ENCODE measurements at places on chromosomes 3 and 15. TPM values are rescaled to one million over a fixed set of nuclear protein-coding genes. Genes with fewer than 3 reads are reported as not detected.

- DNase-seq: no peak
These were observed 32.6 kb upstream of the IREB2 start for GRCh38 chr15:78405336-78405924.

- DNase-seq: no peak
These were observed 340.7 kb downstream of the ROBO1 start for GRCh38 chr3:79427081-79427480.

- no peak for DNase-seq
These were observed 384.0 kb upstream of the KCNMB2 start for GRCh38 chr3:178152031-178152806.

TRIM59 gene
- total RNA-seq: 2.4 TPM

DNA sequence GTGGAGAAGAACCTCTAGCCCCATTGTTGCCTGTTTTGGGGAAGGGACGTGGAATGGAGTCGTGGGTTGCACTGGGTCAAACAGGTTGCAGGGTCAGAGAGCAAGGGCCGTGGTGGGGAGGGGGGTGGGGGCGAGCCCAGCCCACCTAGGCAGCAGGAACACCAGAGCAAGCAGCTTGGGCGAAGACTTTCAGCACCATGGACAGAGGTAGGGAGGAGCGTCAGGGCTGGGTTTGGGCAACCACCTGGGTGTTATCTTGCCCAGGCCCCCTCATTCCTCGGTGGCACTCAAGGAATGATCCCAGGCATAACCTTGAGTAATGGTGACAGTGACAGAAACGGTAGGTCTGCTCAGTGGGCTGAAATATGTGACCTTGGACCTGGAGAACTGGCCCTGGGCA lies 45.9 kb upstream of the TMEM115 start:
- DNase-seq: no peak

FOXP1 gene
- 109 TPM for total RNA-seq

All from posterior vena cava (tissue), 2 donors.